ENCODE measurements at places on chromosomes 7 and 10.

GRCh38 chr10:118496525-118496924, 98.9 kb downstream of the PRLHR start:
- no peak for DNase-seq

DNA sequence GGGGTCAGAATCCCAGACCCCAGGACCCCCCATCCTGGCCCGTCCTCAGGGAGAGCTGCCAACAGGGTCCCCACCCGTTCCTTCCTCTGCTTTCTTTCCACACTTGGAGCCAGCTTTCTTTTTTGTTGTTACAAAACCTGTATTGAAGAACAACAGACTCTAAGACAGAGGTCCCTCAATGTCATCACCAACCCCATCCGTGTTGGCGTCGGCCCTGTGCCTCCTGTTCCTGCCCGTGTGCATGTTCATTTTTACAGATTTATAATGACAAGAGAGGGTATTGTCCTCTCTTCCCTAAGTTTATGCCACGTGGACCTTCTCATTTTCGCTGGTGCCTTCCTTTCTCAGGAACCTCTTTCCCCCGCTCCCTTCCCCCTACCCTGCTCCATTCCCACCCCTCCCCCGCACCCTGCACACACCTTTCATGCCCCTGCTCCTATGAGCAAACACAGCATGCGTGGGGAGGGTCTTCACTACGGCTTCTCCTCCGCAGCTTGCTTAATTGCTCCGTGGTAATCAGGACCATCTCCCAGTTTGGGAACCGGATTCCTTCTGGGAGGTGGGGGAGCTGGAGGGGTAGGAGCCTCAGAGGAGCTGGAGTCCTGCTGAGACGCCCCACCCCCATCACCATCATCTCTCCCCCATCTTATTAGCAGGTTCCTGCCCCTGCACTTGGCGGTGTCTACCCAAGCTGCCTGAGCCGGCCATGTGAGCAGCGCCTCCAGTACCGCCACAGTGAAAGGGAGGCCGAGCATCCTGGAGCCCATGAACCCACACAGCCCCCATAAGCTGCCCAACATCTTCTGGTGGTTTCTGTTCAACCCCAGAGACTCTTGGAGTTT, 88.0 kb upstream of the INSIG1 start:
- DNase-seq = no peak

DNA sequence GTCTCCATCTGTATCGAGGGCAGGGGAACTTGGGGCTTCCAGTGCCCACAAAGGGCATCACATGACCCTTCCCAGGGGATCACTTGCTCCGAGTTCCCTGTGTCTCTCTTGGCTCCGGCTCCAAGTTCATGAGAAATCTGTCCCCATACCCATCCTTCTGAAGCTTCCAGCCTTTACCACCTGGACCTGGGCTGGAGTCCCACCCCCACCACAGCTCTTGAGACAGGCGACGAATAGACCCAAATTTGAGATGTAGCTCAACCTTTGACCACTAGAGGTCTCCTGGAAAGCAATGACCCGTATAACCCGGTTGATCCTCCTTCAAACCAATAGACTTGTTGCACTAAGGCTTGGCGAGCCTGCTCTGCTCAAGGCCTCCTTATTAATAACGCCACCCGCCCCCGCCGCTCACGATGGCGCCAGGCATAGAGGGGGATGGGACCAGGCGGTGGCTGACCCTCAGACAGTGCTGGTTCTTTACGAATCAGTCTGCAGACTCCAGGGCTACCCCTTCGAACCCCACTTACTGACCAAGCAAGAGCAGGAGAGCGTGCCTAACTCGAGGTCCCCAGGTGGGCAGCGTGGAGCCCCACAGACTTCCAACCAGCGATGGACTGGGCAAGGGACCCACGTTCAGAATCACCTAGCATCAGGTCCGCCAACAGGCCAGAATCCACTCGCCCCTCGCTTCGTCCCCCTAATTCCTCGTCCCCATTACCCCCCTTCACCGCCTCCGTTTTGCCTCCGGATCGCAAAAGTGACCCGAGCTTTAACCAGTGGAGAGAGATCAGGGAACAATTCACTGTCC, 4.4 kb upstream of the ARID5B start:
- no peak for DNase-seq

GRCh38 chr10:125233726-125234125, 73.4 kb upstream of the CTBP2 start:
- DNase-seq = no peak

DNA sequence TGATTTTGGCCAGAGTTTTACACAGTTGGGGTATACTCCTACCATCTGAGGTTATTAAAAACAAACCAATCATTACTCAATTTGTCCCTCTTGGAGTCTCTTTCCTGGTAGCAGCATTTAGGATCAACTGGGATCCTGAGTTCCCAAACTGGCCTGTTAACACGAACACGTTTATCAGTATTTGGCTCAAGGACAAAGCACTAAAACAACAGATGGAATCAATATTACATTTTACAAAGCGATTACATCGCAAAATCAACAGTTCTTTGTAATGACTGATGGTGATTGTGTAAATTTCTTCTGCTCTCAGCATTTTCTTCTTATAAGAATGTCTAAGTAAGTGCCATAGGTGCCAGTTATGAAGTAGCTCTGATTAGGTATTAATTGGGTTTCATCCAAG, 582.9 kb upstream of the ANKRD30A start:
- DNase-seq = no peak

GRCh38 chr7:95723583-95724180, 48.7 kb upstream of the DYNC1I1 start:
- no peak for DNase-seq

- DNase-seq = no peak
Observed at GRCh38 chr7:98833022-98833421, 36.8 kb downstream of the TMEM130 start.

- no peak for DNase-seq
Observed at GRCh38 chr10:56135828-56136227, 225.2 kb downstream of the ZWINT start.

DNA sequence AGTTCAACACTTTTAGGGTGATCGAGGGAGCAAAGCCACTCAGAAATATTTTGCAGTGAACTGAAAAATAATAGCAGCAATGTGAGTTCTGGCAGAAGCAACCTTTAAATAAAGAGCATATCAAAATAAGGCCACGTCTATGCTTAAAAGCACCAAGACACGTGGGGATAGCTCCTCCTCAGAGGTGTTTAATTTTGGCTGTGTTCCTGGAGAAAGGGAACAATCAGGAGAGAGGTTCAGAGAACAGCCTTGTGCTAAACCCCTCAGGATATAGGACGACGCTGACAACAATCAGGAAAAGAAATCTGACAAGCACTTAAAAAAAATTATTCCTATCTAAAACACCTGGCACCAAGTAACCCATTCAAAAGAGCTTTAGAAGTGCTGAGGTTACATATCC, 471.9 kb upstream of the CELF2 start:
- DNase-seq = no peak

GRCh38 chr10:33224251-33224965, 110.1 kb downstream of the NRP1 start:
- DNase-seq = no peak

GRCh38 chr10:110399106-110399964, 94.6 kb upstream of the SMNDC1 start:
- DNase-seq = no peak

DNA sequence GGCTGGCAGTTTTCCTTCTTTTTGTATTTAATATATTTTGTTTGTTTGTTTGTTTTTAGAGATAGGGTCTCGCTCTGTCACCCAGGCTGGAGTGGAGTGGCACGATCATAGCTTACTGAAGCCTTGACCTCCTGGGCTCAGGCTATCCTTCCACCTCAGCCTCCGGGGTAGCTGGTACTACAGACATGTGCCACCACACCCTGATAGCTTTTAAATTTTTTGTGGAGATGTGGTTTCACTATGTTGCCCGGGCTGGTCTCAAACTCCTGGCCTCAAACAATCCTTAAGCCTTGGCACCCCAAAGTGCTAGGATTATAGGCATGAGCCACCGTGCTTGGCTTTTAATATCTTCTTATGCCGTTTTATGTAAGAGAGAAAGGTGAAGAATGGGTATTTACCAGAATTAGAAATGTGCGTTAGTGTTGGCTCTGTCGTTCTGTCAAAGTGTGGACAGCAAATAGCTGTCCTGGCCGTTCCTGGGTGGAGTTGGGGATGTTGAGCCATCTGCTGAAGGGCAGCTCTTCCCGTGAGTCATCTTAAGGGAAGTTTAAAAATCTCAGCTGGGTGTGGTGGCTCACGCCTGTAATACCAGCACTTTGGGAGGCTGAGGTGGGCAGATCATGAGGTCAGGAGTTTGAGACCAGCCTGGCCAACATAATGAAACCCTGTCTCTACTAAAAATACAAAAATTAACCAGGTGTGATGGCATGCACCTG, 14.8 kb downstream of the OGDH start:
- DNase-seq = no peak

- DNase-seq = no peak
Observed at GRCh38 chr7:88922944-88923343, 127.4 kb upstream of the TEX47 start.

DNA sequence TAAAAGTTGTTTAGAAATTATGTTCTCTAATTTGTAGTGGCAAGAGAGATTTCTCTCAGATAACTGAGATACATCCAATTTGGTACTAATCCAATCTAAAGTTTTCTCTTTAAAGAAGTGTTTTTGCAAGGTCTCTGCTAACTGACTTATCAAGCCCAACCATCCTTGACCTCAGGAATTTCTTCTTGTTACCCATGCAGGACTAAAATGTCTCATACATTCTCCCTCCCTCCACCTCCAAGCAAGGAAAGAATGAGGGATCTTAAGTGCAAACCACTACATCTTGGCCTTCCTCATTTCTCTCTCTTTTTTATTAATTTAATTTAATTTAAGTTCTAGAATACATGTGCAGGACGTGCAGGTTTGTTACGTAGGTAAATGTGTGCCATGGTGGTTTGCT, 12.8 kb downstream of the NRAP start:
- DNase-seq = no peak

DNA sequence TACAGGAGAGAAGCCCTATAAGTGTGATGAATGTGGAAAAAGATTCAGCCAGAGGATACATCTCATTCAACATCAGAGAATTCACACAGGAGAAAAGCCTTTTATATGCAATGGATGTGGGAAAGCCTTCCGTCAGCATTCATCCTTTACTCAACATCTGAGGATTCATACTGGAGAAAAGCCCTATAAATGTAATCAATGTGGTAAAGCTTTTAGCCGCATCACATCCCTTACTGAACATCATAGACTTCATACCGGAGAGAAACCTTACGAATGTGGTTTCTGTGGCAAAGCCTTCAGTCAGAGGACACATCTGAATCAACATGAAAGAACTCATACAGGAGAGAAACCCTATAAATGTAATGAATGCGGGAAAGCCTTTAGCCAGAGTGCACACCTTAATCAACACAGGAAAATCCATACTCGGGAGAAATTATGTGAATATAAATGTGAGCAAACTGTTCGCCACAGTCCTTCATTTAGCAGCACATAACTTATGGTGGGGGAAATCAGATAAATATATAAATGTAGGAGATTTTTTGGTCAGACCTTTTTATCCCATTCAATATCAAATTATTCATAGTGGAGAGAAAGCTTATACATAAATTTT, 12.1 kb upstream of the MRPS17 start:
- no peak for DNase-seq

GRCh38 chr7:127251036-127251464, 1.7 kb downstream of the GRM8 start:
- DNase-seq = no peak

DNA sequence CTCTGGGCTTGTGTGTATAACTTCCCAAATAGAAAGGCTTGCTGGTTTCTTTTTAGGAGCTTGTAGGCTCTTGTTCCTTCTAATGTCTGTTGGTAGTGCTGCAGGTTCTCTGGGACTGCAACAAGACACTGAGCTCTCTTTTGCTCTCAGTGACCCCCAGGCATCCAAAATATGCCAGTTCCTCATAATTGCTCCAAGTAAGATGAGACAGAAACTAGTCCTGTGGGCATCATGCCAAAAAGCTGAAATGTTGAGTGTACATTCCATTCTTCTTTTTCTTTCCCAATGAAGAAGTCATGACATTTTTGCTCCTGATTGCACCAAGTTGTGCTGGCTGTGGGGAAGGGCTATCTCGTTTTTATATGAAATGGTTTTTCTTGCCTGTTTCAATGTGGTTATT, 7.1 kb upstream of the BTBD16 start:
- DNase-seq = no peak

GRCh38 chr7:1114088-1114487, 26.2 kb downstream of the GPER1 start:
- DNase-seq = no peak
